Stimulated activated CD4-positive, alpha-beta T cell treated with anti-CD3 and anti-CD28 coated beads, Interleukin-2, amount 100 ng/mL, for 24 hours (primary cell): ENCODE measurements at places on chromosomes 12 and 14.

DNA sequence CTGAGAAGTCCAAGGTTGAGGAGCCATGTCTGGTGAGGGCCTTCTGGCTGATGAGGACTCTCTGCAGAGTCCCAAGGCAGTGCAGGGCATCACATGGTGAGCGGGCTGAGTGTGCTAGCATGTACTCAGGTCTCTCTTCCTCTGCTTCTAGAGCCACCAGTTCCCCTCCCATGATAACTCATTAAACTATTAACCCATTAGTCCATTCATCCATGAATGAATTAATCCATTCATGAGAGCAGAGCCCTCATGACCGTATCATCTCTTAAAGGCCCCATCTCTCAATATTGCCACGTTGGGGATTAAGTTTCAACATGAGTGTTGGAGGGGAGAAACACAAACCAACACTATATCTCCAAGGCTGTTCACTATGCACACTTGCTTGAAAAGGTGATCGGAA, 83.7 kb downstream of the TMEM30B start:
- no peak for DNase-seq

DNA sequence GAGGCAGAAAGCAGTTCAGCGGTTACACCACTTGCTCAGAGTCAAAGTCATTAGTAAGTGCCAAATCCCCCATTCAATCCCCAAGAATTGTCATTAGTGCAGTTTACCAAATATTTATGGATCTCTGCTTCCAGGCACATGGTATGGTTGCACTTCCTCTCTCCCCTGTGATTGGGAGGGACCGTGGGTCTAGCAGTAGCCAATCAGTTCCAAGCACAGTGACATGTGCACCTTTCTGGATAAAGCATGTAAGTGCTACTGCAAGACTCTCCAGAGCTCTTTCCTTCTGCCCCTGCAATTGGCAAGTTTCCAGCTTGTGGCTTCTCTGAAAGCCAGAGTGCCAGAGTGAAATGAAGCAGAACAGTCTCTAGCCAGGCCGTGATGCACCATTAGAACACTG, 85.3 kb upstream of the FLRT2 start:
- DNase-seq, result no peak

- no peak for DNase-seq
Observed at GRCh38 chr14:91005716-91006115, 54.7 kb downstream of the RPS6KA5 start.

DNA sequence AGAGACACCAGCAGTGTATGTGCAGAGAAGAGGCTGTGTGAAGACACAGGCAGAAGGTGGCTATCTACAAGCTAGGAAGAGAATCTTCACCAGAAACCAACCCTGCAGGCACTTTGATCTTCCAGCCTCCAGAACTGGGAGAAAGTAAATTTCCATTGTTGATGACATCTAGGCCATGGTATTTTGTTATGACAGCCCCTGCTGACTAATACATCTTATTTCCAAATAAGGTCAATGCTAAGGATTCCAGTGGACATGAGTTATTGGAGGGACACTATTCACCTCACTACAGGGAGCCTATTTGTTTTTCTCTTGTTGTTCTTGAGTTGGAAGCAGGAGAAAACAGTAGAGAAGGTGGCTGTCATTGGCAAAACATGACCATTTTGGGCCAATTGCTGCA, 88.5 kb upstream of the RIN3 start:
- no peak for DNase-seq

- DNase-seq, result no peak
Observed at GRCh38 chr14:103339561-103339960, 5.5 kb downstream of the EIF5 start.

DNA sequence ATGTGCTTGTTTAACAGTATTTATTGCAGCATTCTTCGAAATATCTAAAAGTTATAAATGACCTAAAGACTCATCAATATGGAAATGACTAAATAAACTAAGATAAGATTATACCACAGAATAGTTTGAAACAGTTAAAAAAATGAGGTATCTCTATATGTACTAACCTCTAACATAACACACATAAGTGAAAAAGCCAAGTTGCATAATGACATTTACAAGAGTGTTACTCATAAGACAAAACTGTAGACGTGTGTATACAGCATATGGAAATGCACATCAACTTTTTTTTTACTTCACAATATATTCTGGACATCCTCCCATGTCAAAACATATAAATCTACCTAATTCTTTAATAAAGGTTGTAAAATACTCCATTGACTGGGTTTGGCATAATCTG, 22.8 kb downstream of the CPM start:
- no peak for DNase-seq

- DNase-seq, result no peak
Observed at GRCh38 chr14:67892466-67893100, 73.0 kb downstream of the RAD51B start.

DNA sequence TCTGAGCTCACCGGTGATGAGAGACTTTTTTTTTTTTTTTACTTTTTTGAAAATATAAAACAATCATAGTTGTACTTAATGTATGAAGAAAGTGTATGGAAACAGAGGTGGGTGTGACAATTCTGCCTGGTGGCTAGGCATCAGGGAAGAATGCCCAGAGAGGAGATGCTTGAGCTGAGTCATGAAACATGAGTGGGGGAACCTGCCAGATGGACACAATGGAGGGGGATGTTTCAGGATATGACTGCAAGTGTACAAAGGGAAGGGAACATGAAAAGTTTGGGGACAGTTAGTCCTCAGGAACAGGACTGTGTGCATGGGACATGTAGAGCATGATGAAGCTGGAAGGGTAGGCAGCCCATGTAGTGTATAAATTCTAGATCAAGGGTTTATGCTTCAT, 274.2 kb upstream of the E2F7 start:
- no peak for DNase-seq

GRCh38 chr14:94449930-94450329, 2.7 kb downstream of the SERPINA11 start:
- no peak for DNase-seq

GRCh38 chr12:127925971-127926370, 341.0 kb upstream of the TMEM132C start:
- DNase-seq, result no peak

- DNase-seq, result peak; percentile 53
Observed at GRCh38 chr12:69052613-69053408, 119.8 kb upstream of the CPM start.

DNA sequence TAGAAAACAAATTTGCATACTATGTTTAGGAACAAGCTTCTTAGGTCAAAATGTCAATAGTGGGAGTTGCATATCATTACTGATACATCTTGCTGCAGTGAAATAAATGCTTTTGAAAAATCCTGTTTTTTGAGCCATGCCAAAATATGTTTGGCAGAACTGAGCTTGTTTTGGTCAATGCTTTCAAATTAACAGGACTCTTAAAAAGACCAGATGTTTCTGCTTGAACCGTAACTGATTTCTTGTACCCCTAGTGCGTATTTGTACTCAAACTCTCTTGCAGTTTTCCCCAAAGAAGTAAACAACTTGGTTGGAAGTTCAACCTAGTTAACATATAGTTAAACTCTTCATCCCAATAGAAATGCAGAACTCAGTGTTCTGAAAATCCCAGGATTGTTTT, 3.4 kb downstream of the TRHDE start:
- no peak for DNase-seq

GRCh38 chr12:84738481-84738972, 174.1 kb downstream of the SLC6A15 start:
- DNase-seq, result no peak

DNA sequence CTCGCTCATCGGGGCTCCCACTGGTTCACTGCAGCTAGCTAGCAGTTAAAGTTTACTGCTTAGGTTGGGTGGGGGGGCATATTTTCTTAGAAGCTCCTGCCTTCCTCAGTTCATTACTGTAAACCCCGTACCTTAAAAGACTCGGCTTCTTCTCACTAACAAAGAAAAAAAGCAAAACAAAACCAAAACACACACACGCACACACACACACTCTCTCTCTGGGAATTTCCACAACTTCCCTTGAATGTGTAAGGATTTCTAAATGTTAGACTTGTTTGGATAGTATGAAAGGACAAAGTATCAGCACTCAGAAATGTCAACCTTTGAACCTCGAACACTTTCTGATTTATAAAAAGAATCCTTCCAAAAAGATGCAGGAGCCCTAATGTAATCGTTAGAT, 927 bp downstream of the PTHLH start:
- DNase-seq, result no peak

DNA sequence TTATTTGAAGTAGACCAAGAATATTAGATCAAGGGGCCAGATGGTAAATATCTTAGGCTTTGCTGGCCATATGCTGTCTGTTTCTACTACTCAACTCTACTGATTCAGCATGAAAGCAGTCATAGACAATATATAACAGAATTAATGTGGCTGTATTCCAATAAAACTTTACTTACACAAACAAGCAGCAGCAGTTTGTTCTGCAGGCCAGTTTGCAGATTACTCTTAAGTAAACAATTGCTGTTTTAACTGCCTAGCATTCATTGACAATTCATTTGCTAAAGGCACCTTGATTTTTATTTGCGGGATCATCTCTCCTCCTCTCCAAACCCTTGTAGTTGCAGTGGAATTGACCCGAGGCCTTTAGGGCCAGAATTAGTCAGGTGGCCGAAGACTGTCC, 94.1 kb upstream of the GARIN6 start:
- DNase-seq, result no peak

DNA sequence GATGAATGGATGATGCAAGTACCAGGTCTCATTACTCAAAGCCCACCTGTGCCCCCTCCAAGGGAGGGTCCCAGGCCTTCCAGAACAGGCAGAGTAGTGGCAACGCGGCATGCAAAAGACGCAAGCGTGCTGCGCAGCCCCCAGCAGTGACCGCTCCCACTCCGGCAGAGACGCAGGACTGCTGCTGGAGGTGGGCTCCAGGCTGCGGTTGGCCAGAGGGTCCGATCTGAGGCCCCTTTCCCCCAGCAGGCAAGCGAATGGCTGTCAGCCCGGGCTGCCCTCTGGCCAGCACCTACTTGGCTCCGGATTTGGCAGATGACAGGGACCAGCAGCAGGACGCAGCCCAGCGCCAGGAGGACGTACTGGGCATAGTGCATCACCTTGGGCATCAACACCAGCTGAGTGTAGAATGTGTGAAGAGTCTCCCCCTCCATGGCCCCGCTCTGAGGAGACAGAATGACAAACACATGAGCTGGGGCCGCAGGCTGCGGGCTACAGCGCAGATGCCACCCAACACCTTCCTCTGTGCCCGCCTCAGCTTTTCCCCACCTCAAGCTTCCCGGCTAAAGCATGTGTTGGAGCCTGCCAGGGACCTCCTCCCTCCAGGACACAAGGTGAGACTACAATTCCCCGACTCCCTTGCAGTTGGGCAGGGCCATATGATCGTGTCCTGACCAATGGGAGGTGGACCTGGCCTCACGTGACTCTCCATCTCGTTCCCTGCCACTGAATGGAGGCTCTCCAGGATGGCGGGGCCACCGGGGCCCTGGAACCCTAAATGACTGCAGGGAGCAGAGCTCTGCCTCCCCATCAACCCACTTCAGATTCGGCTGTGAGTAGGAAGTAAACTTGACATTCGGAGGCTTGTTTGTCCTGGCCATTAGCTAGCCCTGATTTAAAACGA, 77.4 kb downstream of the SCARB1 start:
- DNase-seq, result no peak

- no peak for DNase-seq
Observed at GRCh38 chr12:5571115-5571514, 139.2 kb downstream of the NTF3 start.

GRCh38 chr14:58439476-58439875, 12.0 kb downstream of the KIAA0586 start:
- DNase-seq, result no peak

- DNase-seq, result no peak
Observed at GRCh38 chr12:34291426-34291901, 269.2 kb downstream of the ALG10 start.

- no peak for DNase-seq
Observed at GRCh38 chr12:38886931-38887330, 18.5 kb downstream of the CPNE8 start.

- DNase-seq, result no peak
Observed at GRCh38 chr12:77294016-77294415, 228.6 kb upstream of the E2F7 start.

- DNase-seq, result no peak
Observed at GRCh38 chr12:7512553-7512952, 9.0 kb upstream of the CD163 start.

- no peak for DNase-seq
Observed at GRCh38 chr12:53493610-53494391, 5.5 kb downstream of the MAP3K12 start.

DNA sequence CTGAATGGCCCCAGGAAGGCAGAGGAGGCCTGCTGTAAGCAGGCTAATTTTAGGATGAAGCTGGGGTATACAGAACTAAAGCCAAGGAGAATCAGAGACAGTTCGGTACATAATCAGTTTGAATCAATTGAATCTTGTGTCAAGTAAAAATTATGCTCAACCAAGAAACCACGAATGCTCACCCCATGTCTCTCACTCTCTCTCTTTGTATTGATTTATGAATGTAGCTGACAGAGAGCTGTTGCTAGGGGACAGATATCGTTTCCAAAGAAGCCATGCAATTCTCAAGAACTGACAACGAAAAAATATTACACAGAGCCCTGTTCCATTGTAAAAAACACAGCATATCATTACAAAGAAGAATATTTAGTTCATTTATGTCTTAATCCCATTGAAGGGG, 151.1 kb upstream of the PKP2 start:
- no peak for DNase-seq
